ENCODE measurements at places on chromosomes 11 and 22. TPM values are rescaled to one million over a fixed set of nuclear protein-coding genes. Genes with fewer than 3 reads are reported as not detected.
A peak's percentile ranks its signal among the peaks of the same experiment; 100 is the strongest.

GRCh38 chr11:11107076-11107723 lies 245.8 kb downstream of the CSNK2A3 start:
- no peak for DNase-seq

GRCh38 chr11:69614085-69614484 lies 26.9 kb upstream of the CCND1 start:
- DNase-seq = no peak

GRCh38 chr22:33472462-33473344 lies 414.5 kb upstream of the SYN3 start:
- no peak for DNase-seq

DNA sequence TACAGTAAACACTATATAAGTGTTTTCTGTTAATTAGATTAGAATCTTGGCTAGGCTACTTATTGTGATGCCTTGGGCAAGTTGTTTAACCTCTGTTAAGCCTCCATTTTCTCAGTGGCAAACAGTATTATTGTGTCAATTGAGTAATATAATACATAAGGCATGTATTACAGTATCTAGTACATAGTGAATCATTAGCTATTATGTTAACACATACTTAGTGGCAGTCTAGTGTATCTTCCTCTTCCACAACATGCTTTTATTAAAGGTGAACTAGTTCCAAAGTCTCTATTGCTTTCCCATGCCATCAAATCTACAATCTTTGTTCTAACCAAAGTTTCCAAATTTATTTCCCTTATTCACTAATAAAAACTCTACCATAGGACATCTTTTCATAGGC lies 200.9 kb downstream of the SOX6 start:
- DNase-seq = no peak

DNA sequence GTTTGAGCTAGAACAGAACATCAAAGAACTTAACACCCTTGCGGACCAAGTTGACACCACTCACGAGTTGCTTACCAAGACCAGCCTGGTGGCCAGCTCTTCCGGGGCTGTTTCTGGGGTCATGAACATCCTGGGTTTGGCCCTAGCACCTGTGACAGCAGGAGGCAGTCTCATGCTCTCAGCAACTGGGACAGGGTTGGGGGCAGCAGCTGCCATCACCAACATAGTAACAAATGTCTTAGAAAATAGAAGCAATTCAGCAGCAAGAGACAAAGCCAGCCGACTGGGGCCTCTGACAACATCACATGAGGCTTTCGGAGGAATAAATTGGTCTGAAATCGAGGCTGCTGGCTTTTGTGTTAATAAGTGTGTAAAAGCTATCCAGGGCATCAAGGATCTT lies 8.7 kb downstream of the APOL5 start:
- no peak for DNase-seq

- DNase-seq = no peak
Observed at GRCh38 chr11:117828611-117829368, 4.2 kb upstream of the FXYD2 start.

DNA sequence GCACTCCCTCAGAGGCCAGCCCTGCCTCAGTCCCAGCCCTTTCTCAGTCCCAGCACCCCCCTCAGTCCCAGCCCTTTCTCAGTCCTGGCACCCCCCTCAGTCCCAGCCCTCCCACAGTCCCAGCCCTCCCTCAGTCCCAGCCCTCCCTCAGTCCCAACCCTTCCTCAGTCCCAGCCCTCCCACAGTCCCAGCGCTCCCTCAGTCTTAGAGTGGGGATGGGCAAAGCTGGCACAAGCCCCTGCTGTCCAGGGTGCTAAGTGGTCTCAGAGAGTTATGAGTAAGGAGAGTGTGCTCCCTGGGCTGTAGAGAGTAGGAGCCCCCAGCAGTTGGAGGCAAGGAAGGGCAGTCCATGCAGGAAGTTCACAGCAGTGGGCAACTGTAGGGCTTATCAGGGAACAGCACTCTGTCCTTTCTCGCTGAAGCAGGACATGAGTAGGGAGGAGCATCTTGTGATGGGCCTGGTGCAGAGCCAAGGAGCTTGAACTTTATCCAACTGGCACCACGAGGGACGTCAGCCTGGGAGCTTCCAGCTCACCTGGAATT lies 51.4 kb upstream of the CRYBB3 start:
- peak; percentile 71 for DNase-seq

GRCh38 chr22:23834793-23835483 lies 3.9 kb downstream of the DERL3 start:
- DNase-seq = no peak

GRCh38 chr22:25405841-25406509 lies 158.5 kb upstream of the GRK3 start:
- DNase-seq = no peak

- DNase-seq = no peak
Observed at GRCh38 chr11:2630679-2631078, 69.1 kb downstream of the KCNQ1OT1 start.

DNA sequence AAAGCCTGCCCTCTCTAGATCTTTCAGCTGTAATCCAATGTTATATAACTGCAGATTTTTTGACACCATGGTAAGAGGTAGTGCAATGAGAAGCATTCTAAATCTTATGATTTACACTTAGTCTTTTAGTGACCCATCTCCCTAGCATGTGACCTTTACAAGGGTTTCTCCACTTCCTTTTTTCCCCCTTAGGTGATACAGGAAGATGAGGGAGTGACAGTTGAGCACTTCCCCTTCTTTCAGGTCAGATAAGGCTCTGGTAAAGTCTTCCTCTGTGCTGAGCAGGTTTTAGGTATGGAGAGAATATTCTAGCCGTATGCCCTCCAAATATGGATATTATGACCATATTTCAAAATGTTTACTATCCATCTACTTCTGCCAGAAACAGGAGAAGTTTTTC lies 753.6 kb downstream of the JRKL start:
- no peak for DNase-seq

DNA sequence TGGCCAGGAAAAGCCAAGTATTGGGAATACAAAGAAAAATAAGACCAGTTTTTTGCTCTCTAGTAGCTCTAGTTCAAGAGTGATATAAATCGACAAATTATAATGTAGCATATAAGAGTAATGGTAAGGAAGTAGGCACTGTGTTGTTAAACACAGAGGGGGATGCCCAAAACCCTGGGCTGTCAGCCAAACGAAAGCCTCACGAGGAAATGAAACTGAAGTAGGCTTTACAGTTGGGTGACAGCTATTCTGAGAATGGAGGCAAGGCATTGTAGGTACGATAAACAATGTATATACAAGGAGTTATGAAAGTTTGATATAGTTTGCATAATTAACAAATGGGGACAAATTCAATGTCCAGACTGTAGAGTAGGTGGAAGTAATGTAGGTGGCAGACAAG lies 176.4 kb downstream of the FAM181B start:
- DNase-seq = no peak

- no peak for DNase-seq
Observed at GRCh38 chr11:117875382-117876058, 938 bp downstream of the FXYD6 start.

GRCh38 chr11:29943347-29943746 lies 73.5 kb downstream of the KCNA4 start:
- no peak for DNase-seq

DNA sequence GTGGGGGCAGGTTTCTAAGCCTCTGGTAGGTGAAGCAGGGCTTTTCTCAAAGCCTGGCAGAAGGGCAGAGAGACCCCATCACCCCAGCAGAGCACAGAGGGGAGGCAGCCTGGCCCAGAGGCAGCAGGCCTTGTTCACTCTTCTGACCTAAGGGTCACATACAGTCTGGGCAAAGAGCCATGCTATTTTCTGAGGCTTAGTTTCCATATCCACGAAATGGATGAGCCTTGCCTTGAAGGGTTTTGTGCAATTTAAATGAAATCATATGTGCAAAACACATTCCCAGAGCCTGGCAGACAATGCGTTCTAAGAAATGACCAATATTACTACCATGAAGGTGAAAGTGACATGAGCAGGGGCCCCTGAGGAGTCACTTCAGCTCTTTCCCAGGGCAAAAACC lies 44.5 kb downstream of the HIRA start:
- no peak for DNase-seq

- no peak for DNase-seq
Observed at GRCh38 chr11:1484695-1485503, 1.7 kb downstream of the MOB2 start.

- no peak for DNase-seq
Observed at GRCh38 chr11:6734616-6735015, 37.2 kb downstream of the OR2AG2 start.

DNA sequence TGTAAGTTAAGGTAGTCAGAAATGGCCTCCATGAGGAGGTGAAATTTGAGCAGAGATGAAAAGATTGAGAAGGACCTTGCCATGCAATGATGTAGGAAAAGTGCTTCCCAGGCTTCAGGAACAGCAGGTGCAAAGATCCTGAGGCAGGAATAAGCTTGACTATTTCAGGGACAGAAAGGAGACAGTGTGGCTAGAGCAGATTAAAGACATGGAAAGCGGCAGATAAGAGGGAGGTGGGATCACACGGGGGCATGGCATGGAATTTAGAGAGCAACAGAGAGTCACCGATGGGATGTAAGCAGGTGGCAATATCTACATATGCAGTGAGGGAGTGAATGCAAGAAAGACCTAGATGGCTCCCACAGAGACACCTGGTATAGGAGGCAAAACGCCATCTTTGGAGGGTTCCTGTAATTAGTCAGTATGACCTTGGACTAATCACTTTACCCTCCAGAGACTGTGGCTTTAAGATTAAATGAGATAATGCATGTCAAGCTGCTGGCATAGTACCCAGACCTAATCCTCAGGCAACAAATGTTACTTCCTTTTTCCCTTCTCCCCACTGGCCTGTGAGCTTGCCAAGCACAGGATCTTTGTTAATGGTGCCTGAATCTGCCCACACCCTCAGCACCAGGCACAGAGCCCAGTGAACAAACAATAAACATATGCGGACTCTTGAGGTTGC lies 24.6 kb upstream of the ACER3 start:
- peak; percentile 80 for DNase-seq

GRCh38 chr11:47052165-47052564 lies 115.6 kb downstream of the CSTPP1 start:
- DNase-seq = no peak

DNA sequence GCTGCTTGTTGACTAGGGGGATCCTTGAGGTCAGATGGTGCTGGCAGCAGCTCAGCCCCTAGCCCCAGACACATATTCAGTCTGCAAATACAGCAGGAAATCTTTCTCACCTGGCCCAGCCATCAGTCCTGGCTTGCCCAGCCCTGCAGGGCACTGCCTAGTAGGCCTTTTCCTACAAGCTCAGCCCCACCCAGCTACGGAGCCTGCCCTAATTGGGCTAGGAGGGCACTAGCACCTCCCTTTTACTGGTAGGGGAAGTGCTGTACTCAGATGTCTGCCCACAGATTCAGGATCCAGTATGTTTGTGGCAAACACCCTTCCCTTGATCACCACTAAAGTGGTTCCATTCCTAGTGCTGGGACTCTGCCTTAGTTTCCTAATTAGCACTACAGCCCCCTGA lies 257.1 kb upstream of the CADM1 start:
- DNase-seq = no peak

Gene CRYBB2
- not detected for total RNA-seq

Gene ZBTB3
- total RNA-seq = 12.5 TPM

Gene FAM111B
- 1.8 TPM for total RNA-seq

Gene WBP2NL
- total RNA-seq = not detected

Gene KIF18A
- total RNA-seq = 4.1 TPM

Gene MRGPRX3
- total RNA-seq = not detected

Gene INPPL1
- total RNA-seq = 182 TPM

Gene INPP5J
- 19.8 TPM for total RNA-seq

Gene MAP6
- 3.8 TPM for total RNA-seq

Gene C11orf52
- 7.4 TPM for total RNA-seq

Gene OR52E8
- 0.71 TPM for total RNA-seq
